Muscle of leg (tissue), 16 donors: ENCODE measurements at places on chromosomes 11 and 22.

DNA sequence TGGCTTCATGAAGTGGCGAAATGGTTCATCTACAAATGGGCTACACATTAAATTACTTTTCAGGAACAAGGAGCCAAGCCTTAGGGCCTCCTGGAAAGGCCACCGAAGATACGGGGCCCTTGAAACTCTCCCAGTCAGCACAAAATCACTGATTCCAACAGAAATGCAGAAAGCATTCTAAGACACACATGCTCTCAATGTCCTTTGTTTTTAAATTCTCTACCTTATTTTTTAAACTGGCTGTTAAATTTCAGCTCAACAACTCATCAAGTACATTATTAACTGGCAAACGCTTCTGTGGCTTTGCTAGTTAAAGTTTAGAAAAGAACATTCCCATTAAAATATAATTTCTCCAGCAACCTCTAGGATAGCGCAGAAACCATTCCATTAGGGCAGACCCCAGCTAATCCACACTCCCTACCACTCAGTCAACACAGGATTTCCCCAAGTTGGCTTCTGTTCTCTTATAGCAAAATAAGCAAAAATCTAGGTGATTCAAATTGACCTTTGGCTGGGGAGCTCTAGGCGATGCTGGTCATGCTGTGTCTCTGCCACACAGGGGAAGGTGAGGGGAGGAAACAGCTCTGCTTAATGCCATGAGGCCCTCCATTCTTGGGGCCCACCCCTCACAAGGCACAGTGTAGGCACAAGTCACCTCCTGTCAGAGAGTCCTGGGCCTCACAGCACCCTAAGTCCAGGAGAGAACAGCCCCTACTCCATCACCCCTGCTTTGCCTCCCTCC is 47.1 kb downstream of the PLEKHA7 start:
- no peak for DNase-seq

GRCh38 chr11:24880962-24881361 is 384.1 kb downstream of the LUZP2 start:
- DNase-seq, result no peak

DNA sequence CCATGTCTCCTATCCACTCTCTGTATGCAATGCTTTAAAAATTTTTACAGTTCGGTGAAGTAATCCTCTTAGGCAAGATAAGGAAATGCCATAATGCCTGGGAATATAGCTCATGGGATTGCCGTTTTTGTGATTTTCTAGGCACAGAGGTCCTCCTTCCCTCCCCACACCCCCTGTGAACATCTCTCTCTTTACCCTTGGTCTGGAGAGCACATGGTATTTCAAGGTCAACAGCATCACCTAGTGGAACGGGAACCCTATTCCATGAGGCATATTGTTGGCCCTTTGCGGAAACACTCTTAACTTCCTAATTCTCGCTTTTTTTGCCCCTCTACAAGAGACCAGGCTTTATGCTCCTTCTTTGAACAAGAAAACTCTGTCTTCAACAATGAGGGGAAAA is 8.8 kb downstream of the NXPE4 start:
- DNase-seq, result no peak

DNA sequence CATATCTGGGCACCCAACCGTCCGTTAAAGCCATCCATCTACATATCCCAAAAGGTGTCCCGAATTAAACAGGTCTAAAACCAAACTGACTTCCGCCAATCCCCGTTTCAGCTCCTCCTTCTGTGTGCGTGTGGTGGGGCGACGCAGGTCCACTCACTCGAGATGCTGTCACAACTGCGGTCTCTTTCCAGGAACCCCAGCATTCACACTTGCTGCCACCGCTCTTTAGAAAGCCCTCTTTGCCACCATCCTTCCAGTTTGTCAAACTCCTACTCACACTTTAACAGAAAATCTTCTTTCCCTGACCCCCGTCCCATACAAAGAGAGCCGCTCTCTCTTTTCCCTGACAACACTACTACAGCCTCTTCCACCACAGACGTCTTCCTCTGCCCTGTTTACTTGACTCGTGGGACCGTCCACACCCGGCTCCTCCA is 467 bp downstream of the ESS2 start:
- DNase-seq, result no peak

GRCh38 chr11:63884196-63884932 is 32.6 kb downstream of the RCOR2 start:
- DNase-seq, result no peak

DNA sequence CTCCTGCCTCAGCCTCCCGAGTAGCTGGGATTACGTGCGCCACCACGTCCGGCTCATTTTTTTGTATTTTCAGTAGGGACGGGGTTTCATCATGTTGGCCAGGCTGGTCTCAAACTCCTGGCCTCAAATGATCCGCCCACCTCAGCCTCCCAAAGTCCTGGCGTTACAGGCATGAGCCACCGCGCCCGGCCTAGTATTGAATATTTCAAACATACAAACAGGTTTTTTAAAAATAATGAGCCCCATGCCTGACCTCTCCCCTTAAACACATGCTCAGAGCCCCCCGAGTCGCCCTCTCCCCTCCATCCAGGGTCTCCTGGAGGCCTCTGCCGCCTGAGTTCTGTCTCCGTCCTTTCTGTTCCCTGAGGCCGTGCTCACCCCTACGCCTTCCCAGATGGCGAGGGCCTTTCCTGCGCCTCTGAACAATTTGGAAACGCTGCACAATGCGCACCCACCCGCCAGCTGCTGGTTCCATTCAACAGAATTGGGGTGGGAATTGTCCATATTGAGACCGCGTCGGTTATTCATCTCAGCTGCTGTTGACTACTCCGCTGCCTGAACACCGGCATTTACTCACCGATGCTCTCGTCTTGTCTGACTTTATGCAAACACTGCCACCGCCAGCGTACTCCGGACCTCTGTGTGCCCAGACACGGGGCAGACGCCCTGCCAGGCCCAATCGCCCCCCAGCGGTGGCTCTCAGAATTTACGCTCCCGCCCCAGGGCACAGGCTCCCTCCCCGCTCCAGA is 13.6 kb upstream of the RNH1 start:
- no peak for DNase-seq

GRCh38 chr11:30364139-30364836 is 41.4 kb downstream of the ARL14EP start:
- no peak for DNase-seq

- DNase-seq, result peak; percentile 79
Measured at GRCh38 chr11:61679893-61680621, at the start of gene DAGLA. DAGLA (plus strand) TSS chr11:61680391; CDS start chr11:61720156, 39,765 bp downstream.

DNA sequence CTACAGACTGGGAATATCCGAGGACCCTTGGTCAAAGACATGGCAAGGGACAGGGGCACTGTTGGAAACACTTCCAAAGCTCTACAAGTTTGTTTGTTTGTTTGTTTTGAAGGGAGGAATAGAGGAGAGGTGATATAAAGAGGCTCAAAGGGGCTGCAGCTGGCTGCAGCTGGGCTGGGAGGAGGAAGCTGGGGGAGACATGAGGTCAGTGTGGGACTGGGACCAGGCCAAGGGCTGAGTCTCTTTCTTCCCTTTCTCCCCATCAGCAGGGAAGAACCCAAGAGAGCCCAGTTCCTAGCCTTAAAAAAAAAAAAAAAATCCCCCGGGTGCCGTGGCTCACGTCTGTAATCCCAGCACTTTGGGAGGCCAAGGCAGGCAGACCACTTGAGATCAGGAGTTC is 5.0 kb downstream of the RHOG start:
- peak; percentile 53 for DNase-seq

- DNase-seq, result no peak
Measured at GRCh38 chr22:25919452-25919851, 177.5 kb downstream of the MYO18B start.

GRCh38 chr22:39558950-39559349 is 11.6 kb upstream of the CACNA1I start:
- no peak for DNase-seq
